Activated CD8-positive, alpha-beta memory T cell treated with anti-CD3 and anti-CD28 coated beads, Interleukin-2, amount 50 U/mL, for 4 hours (primary cell): ENCODE measurements at places on chromosomes 6 and 20.

DNA sequence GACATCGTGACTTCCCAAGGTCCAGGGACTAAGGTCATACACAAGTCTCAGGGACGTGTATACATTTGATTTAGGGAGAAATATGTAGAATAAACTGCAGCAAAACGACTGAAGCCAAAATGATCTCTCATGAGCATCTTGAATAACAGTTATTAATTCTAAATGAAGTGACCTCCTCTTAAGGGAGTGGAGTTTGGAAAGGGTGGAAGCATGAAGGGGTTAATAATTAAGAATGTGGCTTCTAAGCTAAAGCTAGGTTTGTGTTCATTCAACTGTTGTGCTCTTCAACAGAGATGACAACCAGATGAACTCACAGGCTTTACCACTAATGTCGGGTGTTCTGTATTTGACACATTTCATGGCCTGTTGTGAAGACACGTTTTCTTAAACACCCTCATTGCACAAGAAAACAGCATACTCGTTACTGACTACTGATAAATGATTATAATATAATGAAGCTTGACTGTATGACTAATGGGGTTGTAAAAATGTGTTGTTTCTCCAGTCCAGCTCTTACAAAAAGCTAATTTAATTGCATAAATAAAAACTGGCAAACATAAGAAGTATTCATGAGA lies 1.5 kb downstream of the PPP1R14C start:
- DNase-seq, result no peak

- peak; percentile 61 for DNase-seq
These were observed 644 bp downstream of the OARD1 start for GRCh38 chr6:41071501-41071922.

GRCh38 chr20:40654876-40655275 lies 34.2 kb downstream of the MAFB start:
- DNase-seq, result no peak

GRCh38 chr6:124983383-124984083 lies 21.3 kb downstream of the RNF217 start:
- no peak for DNase-seq

GRCh38 chr20:60573003-60573680 lies 614.9 kb downstream of the CDH26 start:
- DNase-seq, result no peak

GRCh38 chr6:35305117-35305516 lies 7.5 kb downstream of the DEF6 start:
- DNase-seq, result no peak

- no peak for DNase-seq
These were observed 140.4 kb downstream of the SAMD5 start for GRCh38 chr6:147648916-147649315.

GRCh38 chr6:162971356-162971755 lies 243.6 kb downstream of the PACRG start:
- DNase-seq, result no peak

DNA sequence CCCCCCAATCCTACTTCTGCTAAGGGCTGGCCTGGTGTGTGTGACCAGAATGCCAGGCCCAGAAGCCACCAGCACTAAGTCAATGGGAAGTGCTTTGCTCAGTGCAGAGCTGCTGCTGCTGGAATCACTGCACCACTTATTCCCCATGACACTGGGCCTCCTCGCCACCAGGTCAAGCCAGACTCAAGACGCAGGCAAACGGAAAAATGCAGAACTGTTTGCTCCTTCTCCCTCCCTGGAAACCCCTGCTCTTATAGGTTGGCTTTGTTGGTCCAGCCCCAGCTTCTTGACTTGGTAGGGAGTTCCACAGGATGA lies 121.9 kb downstream of the PHACTR3 start:
- no peak for DNase-seq

- no peak for DNase-seq
These were observed 89.7 kb upstream of the QKI start for GRCh38 chr6:163324688-163325389.

DNA sequence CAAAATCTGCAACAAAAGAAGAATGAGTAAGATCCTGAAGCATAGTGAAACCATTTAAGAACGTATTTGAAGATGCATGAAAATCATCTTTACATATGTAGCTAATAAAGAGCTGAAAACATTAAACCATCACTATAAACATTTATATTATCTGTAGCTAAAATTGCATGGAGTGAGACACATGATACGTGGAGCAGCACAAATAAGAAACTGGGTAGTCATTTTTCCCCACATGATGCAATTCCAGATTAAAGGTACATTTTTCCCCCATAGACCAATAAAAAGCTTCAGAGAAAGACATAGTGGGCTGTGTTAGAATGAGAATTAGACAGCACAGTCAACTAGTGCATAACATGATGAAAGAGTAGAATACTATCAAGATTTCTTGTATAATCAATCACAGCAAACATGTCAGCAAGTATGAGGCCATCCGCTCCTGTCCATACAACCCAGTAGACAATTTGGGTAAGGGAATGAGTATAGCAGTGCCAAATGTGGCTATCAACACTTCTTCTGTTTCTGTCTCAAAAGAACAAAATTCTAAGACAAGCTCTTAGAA lies 67.0 kb downstream of the RSPO3 start:
- DNase-seq, result no peak

DNA sequence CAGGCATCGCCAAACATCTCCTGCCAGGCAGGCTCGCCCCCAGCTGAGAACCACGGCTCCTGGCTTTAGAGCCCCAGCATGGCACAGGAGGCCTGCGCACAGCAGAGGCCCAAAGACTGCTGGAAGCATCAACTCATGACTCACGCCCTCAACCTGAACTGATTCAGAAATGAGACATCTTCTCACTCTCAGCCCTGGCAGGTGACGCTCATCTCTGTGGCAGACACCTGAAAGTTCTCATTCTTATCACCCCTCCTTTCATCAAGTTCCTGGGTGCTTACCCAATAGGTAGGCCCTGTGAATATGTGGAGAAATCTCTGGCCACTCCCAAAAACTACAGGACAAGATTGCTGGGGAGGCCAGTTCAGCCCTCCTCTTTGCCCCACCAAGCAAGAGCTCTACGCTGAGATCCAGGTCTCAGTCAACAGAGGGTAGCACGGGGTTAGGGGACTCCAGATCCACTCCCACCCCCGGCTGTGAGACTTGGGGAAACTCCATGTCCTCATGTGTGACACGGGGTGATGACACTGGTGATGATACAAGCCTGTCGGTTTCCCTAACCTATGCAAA lies 11.3 kb downstream of the NFATC2 start:
- DNase-seq, result peak; percentile 67

GRCh38 chr6:44220913-44221290 lies 2.5 kb upstream of the SLC29A1 start:
- DNase-seq, result no peak

- no peak for DNase-seq
These were observed 15.7 kb upstream of the SGK2 start for GRCh38 chr20:43543138-43543537.

DNA sequence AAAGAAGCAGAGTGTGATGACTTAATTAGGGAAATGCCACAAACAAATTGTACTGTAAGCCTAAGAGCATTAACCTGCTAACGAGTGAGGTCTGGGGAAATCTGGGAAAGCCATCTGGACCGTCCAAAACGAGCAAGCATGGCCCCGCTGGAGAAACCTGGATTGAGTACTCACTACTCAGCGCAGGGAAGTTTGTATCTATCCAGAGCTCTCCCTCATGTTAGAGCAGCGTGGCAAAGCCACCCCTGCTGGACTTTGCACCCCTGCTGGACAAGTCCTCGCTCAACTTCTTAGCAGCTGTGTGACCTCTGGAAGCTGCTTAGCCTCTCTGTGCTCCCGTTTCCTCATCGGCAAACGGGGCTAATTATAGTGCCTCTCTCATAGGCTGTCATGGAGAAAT lies 37.3 kb downstream of the PSMG4 start:
- DNase-seq, result no peak

- no peak for DNase-seq
These were observed 110.9 kb downstream of the SH3BGRL2 start for GRCh38 chr6:79742030-79742429.

DNA sequence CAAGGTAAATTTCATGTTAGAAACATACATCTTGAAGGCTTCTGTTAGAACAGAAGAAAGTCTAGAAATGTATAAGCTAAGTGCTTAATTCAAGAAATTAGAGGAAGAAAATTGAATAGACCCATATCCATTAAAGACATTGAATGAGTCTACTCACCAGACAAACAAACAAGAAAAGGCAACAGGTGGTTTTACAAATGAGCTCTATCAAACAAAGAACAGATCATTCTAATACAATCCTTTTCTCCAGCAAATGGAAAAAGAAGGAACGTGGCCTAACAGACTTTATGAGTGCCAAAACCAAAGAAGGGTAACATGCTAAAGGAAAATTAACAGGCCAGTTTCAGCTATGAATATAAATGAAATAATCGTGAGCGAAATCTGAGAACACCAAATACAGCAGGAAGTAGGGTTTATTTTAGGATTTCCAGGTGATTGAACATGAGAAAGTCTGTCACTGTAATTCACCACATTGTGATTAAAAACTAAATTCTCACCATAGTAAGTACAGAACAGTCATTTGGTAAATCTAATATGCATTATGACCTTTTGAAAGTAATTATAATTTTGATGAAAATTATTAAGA lies 22.6 kb downstream of the MTHFD1L start:
- no peak for DNase-seq

DNA sequence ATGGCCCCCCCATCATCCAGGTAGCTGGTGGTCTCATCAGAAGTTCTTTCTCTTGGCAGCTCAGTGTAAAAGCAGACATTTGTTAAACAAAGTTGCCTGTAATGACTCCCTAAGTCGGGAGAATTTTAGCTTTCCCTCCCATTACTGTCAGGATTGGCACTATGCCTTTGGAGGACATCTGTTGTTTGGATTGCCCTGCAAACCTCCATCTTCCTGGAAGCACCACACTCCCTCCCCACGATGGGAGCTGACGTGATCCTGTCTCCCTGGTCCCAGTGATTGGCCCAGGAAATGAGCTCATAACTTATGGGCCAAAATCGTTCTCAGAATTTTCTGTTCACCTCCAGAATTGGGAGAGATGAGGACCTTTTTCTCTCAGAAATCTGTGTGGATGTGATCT lies 42.6 kb upstream of the CNR1 start:
- DNase-seq, result no peak

- DNase-seq, result no peak
These were observed 457.4 kb upstream of the CDH4 start for GRCh38 chr20:60794674-60795073.

DNA sequence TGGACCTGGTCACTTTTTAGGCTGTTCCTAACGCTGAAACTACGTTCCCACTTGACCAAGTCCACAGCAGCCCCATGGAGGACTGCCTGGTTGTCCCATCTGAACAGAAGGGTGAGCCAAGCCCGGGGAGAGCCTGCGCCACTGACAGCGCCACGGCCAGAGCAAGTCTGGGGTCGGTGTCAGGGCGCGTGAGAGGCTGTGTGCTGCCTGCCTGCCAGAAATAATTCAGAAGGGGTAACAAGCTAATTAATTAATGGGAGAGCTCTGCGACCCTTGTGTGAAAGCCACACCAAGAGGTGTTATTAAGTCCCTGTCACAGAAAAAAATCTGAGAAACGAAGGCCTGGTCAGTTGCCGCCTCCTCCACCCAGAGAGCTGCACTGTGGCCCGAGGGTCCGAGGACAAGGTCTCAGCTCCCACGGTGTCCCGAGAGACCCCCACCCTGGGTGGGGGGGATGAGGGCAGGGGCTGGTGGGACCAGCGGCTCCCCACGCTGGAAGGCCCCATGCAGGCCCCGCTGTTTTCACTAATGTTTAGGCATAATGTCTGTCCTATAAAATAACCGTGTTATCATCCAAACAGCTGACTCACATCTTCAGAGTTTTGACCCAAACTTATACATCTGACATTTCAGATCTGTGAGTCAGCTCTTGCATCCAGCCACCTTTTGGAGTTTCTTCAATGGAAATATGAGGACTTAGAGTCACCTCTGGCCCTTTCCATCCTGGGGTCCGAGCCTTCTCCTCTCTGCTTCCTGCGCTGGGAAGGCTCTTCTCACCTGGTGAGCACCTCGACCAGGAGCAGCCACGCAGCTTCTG lies 58.5 kb downstream of the DLL1 start:
- no peak for DNase-seq

DNA sequence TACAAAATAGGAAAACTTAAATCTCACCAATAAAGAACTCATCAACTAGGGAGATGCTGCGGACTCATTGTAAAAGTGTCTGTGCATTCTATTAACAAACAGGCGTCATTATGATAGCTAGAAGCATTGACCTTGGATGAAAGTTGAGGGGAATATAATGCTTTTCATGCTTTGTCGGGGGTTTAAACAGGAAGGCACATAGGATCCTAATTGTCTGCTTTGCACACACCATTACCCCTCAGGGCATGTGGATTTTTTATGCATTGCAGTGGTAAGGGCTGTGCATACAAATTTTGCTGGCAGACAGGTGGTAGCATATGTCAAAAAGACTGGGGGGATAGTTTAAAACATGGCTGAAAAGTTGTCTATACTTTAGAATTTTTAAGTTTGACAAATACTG lies 447.9 kb upstream of the PLCB4 start:
- no peak for DNase-seq

DNA sequence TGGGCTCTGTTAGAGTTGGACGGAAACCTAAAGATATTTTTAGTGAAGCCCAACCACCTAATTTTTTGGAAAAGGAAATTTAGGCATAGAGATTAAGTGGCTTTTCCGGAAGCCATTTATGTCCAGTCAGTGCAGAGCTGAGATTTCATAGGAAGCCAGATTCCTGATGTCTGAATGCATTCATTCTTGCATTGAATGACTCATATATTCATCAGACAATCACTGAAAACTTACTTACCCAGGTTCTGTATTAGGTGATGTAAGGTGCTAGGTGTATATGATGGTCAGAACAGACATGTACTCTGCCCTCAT lies 4.1 kb downstream of the SH3BGRL2 start:
- DNase-seq, result no peak

DNA sequence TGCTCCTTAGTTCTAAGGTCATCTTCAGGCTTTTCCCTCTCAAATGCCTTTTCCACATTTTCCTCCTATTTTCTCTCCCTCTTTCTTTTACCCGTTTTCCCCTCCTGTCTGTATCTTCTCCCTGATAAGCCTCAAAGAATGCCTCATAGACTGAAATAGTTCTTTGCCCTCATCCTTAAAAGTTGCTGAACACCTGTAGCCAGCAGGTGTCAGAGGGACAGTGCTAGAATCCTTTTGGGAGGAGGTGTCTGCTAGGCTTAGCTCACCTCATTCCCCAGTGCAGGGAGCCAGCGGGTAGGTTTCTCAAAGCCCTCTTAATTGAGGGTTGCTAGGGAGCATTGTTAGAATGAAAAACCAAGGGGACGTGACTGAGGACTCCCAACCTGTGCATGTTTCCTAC lies 204.0 kb downstream of the TSHZ2 start:
- no peak for DNase-seq
